ENCODE measurements at places on chromosomes 16 and 17.

GRCh38 chr17:68519911-68520310 lies 7.7 kb downstream of the PRKAR1A start:
- no peak for DNase-seq

DNA sequence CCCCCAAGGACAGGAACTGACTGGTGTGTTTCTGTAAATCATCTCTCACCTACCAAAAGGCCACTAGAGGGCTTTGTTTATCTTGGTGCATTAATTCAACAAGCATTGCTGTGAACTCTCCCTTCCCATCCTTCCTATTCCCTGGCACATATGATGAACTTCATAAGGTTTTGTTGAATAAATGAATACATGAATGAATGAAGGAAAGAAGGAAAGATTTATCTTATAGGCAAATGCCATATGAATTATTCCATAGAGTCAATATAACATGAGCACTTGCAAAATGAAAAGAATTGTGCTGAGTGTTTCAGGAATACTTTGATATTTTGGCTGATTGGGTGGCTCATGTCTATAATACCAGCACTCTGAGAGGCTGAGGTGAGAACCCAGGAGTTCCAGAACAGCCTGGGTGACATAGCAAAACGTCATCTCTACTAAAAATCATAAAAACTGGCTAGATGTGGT lies 4.3 kb downstream of the SPDYE4 start:
- DNase-seq = no peak

DNA sequence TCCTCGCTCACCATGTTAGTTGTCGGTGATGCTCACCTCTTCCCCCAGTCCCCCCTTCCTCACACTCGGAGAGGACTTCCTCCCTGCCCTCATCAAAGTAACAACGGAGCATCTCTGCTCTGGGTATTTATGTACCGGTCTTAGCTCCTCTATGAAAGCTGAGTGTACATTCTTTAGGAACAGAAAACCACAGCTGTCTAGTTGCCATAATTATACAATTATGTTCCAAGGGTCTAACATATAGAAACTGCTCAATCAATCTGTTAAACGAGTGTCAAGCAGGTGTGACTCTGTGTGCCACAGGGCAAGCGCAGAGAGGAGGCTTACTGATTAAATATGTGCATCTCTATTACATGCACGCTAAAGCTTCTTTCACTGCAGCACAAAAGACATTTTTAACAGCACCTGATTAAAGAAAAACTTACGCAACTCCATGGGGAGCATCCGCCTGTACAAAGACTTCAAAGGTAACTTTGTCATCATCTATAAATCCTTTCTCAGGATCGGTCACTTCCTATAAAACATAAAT lies 37.8 kb downstream of the LITAFD start:
- DNase-seq = no peak

- DNase-seq = no peak
These were observed 515.0 kb upstream of the SALL1 start for GRCh38 chr16:51666074-51666473.

- no peak for DNase-seq
These were observed 14.2 kb upstream of the CCL1 start for GRCh38 chr17:34377078-34377823.

DNA sequence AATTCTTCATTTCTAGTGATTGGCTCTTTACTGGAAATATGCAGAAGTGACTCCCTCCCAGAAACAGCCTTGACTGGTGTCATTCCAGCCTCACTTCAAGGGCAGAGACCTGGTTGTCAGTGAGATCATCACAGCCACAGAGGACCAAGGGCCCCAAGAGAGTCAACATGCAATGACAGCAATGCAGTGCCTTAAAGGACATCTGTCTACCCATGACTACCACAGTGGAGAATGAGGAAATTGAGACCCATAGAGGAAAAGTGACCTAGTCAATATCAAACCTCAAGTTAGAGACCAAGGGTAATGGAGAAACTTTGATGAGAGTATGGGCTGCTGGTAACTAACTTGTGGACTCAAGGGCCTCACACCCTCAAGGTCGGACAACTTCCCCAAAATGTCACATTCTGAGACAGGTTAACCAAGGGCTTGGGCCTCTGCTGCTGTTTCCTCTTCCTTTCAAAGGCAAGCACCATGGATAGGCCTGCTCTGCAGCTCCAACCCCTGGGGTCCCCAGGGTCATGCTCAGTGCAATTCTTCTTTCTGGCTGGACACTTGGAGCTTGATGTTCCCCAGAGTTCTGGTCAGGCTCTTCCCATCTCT lies 11.3 kb downstream of the NOG start:
- DNase-seq = no peak

- no peak for DNase-seq
These were observed 45.1 kb upstream of the NOS2 start for GRCh38 chr17:27845264-27846041.

DNA sequence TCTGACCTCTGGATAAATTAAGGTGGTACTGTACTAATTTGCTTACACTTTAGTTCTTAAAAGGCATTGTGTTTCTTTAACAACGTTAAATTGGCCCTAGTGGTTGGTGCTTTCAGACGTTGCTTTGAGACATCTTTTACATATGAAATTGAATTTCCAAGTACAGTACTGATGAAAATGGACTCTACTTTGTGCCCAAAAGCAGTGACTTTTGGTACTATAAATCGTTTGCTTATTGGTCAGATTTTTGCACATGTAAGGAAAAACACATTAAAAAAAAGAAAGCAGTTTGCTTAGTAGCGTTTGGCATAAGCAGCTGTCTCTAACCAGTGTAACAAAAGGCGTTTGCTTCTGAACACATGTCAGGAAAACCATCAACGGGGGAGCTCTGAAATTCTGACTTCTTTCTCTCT lies 139.6 kb downstream of the CDK5R1 start:
- no peak for DNase-seq

GRCh38 chr17:32483451-32484019 lies 3.3 kb upstream of the CDK5R1 start:
- peak; percentile 69 for DNase-seq

GRCh38 chr17:80772906-80773242 lies 218.8 kb upstream of the CHMP6 start:
- DNase-seq = no peak

GRCh38 chr17:61285526-61286320 lies 113.9 kb upstream of the TBX2 start:
- no peak for DNase-seq

DNA sequence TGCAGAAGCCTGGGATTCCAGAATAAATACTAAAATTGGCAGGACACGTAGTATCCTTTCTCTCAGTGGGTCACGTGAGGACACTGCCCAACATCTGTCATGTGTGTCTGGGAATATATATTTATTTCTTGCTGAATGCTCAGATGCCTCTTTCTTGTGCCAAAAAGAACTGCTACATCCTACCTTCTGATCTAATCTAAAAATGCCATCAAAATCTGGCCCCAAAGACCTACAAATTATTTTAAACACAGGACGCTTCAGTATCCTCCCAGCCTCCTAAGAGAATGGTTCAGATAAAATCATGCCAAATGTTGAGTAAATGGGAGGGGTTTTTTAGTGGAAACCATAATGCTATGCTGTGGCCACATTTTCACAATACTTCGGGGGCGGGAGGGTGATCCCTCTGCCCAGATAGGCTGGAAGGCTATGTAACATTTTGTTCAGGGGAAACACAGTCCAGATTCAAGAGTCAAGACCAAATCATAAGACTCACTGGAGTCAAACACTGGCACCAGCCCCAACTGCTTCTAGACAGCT lies 22.9 kb upstream of the CORO6 start:
- DNase-seq = no peak

DNA sequence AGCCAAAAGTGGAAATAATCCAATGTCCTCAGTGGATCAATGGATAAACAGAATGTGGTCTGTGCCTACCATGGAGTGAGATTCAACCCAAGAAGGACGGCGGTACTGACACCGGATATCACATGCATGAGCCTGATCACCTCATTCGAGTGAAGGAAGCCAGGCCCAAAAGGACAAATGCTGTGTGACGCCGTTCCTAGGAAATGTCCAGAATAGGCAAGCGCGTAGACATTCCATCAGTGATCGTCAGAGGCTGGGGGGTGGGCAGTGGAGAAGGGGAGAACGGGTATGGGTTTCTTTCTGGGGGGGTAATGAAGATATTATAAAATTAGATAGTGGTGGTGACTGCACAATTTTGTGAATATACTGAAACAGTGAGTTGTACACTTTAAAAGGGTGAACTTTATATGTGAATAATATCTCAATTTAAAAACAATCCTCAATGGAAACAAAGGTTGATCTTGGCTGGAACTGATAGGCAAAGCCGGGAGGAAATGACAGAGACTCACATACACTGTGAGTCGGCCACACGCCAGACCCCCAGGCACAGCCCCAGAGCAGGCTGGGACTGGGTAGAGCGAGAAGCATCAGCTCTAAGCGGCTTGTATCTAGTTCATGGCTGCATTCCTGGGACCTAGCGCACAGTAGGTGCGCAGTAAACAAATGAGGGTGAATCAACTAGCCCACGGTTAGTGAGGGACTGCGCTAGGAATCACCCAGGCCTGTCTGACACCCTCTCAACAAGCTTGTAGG lies 3.5 kb downstream of the DBNDD1 start:
- DNase-seq = no peak

DNA sequence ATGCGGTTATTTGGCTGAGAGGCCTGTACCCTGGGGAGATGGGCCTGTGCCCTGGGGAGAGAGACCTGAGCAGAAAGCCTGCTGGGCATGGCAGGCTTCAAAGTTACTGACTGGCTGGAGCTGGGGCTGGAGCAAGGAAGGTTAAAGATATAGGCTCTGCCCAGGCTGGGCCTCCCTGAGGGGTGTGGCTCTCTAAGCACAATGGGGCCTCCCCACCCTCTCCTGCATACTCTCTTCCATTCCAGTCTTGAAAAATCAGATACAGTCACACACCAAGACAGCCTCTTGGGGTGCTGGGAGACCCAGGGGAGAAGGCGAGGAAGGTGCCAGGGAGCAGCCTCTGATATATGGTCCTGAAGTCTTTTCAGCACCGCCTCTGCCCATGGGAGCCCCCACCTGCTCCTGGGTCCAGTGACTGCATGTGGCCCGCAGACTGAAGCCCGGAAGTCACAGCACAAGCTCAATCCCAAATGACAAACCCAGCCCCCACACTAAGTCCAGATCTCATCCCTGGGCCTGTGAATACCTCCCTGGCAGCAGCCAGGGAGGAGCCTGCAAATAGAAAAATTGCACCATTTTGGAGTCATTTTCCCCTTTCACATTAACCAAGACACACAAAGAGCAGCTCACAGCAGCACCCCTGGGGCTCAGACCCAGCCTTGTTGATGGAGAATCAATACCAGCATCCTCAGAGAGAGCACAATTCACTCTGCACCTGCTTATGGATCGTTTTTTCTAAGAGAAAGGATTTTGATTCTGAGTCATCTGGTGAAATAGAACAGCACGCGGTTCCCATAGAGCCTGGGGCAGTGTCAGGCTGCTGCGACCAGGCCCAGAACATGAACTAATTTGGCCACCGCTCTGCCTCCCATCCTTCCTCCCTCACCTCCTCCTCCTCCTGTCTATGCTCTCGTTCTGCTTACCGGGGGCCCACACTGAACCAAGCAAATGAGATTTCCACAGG lies 25.6 kb upstream of the CACNG1 start:
- DNase-seq = no peak

GRCh38 chr17:79144133-79144532 lies 69.5 kb downstream of the ENGASE start:
- DNase-seq = no peak

- DNase-seq = no peak
These were observed 234.7 kb upstream of the SDK2 start for GRCh38 chr17:73878923-73879322.

- DNase-seq = no peak
These were observed 32.8 kb upstream of the RASD1 start for GRCh38 chr17:17528696-17529652.

DNA sequence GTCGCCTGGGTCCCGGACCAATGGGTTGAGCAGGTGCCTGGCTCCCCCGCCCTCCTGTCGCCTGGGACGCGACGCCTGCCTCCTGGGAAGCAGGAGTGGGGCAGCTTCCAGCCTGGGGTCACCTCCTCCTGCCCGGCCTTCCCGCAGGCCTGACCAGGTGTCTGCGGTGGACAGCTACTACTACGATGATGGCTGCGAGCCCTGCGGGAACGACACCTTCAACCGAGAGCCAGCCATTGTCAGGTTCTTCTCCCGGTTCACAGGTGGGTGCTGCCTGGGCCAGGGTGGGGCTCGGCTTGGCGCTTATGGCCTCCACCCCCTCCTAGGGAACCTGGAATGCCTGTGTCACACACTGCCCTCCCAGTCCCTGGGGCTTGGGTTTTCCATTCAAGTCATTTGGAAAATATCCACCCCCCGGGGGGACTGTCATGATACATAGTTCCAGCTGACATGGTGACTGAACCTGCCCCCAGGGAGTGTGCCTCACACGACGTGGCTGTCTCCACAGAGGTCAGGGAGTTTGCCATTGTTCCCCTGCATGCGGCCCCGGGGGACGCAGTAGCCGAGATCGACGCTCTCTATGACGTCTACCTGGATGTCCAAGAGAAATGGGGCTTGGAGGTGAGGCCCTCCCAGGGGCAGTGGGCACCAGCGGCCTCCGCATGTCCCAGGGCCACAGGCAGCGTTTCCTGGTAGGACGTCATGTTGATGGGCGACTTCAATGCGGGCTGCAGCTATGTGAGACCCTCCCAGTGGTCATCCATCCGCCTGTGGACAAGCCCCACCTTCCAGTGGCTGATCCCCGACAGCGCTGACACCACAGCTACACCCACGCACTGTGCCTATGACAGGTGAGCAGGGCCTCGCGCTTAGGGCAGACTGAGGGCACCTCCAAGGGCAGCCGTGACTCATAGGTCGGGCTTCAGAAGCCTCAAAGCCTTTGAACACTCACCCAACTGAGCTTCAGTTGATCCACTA lies 2.3 kb downstream of the DNASE1 start:
- no peak for DNase-seq

DNA sequence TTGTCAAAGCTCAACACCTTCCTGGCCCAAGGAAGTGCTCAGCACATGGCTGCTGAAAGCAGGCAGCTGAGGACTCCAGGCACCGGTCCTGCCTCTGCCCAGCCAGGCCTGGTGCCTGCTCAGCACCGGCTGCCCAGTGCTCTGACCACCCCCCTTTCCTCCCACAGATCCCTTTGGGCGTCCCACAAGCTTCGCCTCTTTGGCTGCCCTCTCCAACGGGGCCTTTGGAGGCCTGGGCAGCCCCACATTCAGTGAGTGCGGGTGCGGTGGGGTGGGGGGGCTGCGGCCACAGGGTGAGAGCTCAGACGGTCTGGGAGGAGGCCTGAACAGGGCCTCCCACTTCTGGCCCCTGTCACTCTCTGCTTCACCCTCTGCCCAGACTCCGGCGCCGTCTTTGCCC lies 10.2 kb downstream of the FBRS start:
- DNase-seq = no peak

DNA sequence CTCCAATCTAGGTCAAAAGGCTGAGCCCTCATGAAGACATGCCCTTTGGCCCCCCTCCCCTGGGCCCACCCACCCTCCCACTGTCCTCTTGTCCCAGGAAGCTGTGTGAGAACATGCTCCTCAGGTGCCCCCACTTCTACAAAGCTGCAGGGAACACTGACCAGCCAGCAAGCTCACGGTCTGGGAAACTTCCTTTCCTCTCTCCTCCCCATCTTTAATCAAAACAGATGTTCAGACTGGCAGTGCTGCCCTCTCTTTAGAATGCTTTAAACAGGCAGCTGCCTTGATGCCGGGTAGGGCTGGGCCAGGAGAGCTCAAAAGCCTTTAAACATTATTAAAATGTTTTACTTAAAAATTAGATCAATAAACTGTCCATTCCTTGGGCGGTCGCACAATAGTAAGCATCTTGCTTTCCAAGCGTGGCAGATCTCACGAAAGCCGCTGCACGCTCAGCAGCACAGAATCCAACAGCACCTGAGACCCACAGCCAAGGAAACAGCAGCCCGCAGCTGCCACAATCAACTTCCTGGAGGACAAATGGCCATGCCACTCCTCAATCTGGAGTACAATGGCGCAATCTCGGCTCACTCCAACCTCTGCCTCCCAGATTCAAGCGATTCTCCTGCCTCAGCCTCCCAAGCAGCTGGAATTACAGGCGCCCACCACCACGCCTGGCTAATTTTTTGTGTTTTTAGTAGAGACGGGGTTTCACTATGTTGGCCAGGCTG lies 399.2 kb downstream of the SLC39A11 start:
- DNase-seq = no peak

Measured in right kidney (tissue), 9 donors.